HFFc6 (cell line): ENCODE measurements at places on chromosomes 12 and 14. TPM values are rescaled to one million over a fixed set of nuclear protein-coding genes. Genes with fewer than 3 reads are reported as not detected.

DNA sequence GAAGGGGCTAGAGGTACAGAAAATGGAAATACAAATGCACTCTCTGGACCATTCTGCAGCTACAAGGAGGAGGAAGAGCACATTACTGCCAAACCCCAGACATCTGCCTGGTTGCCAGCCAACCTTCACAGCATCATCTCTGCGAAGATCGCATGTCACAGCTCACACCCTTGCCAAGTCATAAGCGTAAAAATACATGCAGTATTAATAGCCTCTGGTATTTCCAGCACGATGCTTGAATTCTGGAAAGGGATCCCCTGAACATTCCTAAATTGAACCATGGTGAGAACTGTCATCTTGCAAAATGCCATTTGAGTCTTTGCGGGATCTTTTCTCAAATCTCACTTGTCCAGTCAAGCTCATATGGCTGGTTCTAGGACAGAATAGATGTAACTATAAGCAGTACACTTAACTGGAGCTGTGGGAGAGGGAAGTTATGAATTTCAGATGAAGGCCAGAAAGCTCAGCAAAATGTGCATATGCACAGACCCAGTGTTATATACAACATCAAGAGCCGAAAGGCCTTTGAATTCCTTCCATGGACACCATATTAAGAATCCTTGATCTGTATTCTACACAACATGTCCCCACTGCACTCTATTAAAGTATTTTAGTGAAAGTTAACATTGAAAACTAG is 211.6 kb downstream of the DUSP6 start:
- DNase-seq, result no peak

- DNase-seq, result no peak
Measured at GRCh38 chr12:116043659-116044535, 233.6 kb downstream of the MED13L start.

DNA sequence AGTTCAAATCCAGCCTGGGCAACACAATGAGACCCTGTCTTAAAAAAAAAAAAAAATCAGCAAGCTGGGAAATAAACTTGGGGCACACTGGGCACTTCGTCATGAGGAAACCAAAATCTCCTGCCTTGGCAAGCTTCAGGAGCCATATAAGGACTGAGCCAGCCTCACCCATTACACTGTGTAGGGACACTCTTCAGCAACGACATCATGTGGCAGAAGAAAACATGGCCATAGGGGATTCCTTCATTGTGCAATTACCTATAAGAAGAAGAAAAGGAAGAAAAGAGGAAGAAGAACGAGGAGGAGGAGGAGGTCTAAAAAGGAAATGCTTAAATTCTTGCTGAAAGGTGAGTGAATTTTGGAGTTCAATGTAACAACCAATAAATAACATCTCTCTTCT is 26.1 kb upstream of the IFNG start:
- no peak for DNase-seq

DNA sequence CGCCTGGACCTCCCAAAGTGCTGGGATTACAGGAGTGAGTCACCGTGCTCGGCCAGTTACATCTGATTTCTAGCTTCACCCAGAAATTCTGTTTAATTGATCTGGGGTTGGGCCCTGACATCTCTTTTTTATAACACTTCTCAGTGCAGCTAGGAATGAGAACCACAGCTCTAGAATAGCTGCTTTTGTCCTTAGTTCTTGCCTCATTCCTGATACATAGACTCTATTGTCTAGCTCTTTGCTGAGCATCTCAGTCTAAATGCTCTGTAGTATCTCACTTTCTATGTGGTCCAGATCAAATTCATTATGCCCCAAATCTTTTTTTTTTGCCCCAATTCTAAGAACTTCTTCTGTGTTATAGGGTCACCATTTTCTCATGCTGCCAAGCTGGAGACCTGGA is 29.9 kb upstream of the FUT8 start:
- no peak for DNase-seq

DNA sequence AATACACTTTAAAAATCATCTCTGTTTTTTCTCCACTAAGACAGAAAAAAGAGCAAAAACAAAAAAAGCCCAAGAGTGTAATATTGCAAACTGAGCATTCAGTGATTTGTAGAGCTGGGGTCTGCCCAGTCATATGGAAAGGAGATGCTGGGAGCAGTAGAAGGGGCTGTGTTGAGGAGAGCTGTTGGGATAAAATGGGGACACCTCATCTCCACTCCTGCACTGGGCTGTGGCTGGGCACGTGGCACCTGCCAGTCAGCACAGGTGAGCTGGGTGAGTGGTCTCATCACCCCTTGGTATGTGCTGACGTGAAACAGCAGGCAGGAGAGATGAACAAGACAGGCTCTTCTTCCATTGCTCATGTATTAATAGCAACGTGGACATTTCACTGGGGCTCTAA is 217.4 kb downstream of the C12orf42 start:
- DNase-seq, result no peak

DNA sequence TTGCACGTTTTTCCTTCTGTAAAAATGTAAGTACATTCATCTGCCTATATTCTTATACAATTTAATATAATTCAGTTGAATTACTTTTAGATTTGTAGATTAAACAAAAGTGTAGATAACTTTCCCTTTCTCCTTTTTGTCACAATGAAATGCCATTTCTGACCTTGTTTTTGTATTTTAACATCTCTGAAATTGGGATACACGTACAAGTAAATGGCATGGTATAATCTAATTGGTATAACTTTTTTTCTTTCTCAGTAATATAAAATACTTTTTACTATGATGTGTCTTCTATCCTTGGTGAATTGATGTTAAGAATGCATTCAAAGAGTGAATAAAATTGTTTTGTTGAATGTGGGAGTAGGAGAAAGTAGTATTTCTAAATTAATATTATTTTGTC is 210.0 kb downstream of the ERC1 start:
- no peak for DNase-seq

DNA sequence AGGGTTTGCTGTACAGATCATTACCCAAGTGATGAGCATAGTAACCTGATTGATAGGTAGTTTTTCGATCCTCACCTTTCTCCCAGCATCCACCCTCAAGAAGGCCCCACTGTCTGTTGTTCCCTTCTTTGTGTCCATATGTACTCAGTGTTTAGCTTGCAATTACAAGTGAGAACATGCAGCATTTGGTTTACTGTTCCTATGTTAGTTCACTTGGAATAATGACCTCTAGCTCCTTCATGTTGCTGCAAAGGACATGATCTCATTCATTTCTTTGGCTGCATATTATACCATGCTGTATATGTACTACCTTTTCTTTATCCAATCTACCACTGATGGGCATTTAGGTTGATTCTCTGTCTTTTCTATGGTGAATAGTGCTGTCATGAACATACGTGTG is 181.6 kb upstream of the FOXG1 start:
- DNase-seq, result no peak

- DNase-seq, result peak; percentile 37
Measured at GRCh38 chr12:118361092-118361404, 11.7 kb downstream of the TAOK3 start.

DNA sequence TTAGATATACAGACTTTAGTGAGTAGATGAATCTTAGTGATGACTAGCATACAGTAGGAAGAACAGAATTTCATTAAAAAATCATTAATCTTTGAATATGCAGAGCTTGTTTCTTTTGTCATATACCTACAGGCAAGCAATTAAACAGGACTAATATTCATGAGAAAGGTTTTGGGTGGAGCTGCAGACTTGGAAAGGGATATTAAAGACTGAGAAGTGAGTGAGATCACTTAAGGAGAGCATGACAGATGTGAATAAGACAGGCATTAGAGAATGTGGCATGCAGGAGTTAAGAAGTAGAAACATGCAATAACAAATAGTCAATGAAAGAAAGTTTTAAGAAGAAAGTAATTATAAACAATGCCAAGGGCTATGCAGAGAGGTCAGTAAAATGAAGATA is 187.7 kb downstream of the TMTC3 start:
- DNase-seq, result no peak

GRCh38 chr12:85278598-85279448 is 1.2 kb upstream of the ALX1 start:
- no peak for DNase-seq

DNA sequence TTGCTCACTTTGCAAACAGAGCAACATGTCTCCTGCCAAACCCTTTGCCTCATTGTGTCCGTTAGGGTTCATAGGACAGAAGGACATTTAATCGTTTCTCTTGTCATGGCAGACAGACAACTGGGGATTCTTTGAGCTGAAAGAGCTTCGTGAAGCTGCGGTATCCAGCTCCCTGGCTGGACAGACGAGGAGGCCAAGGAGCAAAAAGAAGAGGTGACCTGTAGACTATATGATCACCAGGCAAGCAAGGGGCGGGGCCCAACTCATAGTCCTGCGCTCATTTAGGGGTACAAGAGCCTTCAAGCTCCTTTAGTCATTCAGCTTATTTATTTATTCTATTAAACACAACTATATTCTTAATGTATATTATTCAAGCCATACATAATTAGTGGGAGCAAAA is 66.8 kb upstream of the VRK1 start:
- DNase-seq, result no peak

DNA sequence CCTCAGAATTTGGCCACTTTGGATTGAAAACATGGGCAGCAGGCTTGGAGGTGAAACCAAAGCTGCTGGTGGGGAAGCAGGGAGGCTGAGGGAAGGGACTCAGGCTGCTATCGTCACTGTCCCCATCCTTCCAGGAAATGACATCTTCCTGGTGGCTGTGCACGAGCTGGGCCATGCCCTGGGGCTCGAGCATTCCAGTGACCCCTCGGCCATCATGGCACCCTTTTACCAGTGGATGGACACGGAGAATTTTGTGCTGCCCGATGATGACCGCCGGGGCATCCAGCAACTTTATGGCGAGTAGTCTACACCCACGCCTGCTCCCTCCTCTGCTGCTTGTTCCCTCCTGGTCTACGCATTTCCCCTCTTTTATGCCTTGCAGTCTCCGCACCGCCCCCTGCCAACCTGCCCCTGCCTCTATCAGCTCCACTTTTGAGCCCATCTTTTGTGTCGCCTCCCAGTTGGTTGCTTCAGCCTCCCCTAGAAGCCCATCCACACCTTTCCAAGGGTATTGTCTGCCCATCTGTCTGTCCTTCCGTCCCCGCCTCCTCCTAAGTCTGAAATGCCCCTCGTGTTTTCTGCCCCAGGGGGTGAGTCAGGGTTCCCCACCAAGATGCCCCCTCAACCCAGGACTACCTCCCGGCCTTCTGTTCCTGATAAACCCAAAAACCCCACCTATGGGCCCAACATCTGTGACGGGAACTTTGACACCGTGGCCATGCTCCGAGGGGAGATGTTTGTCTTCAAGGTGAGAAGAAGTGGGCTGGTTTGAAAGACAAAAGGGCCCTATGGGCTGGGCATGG is 6.9 kb downstream of the MMP14 start:
- DNase-seq, result no peak

Gene FOXA1
- 0.36 to 7.6 TPM (median 0.78 TPM) in 3 replicates for total RNA-seq

Gene PARPBP
- total RNA-seq, result 8.6 to 14.6 TPM (median 11.8 TPM) in 3 replicates

Gene SYCP3
- not detected in 3 replicates for total RNA-seq

Gene TSPAN8
- not detected in 3 replicates for total RNA-seq

Gene DEPDC4
- total RNA-seq, result 0.83 to 1.4 TPM (median 1.4 TPM) in 3 replicates

Gene FGD6
- total RNA-seq, result 5.4 to 5.8 TPM (median 5.7 TPM) in 3 replicates

Gene GOLT1B
- 94.8 to 103 TPM (median 99.2 TPM) in 3 replicates for total RNA-seq

Gene KRT3
- not detected in 3 replicates for total RNA-seq
